ENCODE measurements at places on chromosomes 16 and 17.

- peaks cover 11% of the 10 kb centered on the region for H3K27me3 ChIP-seq
- H3K4me3 ChIP-seq: peak overlapping the region; percentile 18
- H3K27ac ChIP-seq: no peak overlapping the region
Measured at GRCh38 chr17:29565643-29566472, 979 bp downstream of the ABHD15 start.

- H3K4me1 ChIP-seq: no peaks in the 10 kb centered on the region
- no peaks in the 10 kb centered on the region for H3K27me3 ChIP-seq
- peak overlapping the region; percentile 96 for H3K27ac ChIP-seq
- peak overlapping the region; percentile 96 for H3K4me3 ChIP-seq
- peaks cover 2% of the 10 kb centered on the region for H3K36me3 ChIP-seq
- no peak for DNase-seq
Measured at GRCh38 chr17:36545077-36545464, 352 bp downstream of the GGNBP2 start.

DNA sequence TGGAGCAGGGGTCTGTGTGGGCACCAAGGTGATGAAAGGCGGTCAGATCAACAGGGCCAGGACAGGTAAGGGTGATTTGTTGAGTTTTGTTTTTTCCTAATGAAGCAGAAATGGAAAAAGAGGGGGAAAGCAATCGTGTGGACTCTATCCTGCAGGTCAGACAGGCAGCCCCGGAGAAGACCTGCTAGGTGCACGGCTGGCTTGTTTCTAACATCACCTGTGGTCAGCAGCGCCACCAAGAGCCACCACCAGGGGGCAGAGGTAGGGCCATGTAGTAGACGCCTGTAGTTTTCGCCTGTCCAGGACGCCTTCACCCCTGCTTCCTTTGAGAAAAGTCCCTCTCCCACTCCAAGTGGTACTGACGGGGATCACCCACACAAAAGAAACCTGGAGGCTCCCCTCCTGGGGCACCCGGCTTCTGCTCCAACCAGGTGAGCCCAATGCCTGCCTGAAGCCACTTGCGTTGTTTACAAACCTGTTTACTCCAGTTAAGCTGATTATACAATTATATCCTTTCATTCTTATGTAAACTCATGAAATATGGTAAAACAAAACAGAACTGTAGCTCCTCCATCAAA, 54.2 kb upstream of the SEC14L1 start:
- H3K36me3 ChIP-seq: peaks cover 5% of the 10 kb centered on the region
- H3K27me3 ChIP-seq: no peaks in the 10 kb centered on the region
- no peak overlapping the region for H3K27ac ChIP-seq
- no peak overlapping the region for H3K4me3 ChIP-seq
- H3K4me1 ChIP-seq: peaks cover 6% of the 10 kb centered on the region

- no peaks in the 10 kb centered on the region for H3K27me3 ChIP-seq
- H3K36me3 ChIP-seq: no peaks in the 10 kb centered on the region
- peak overlapping the region; percentile 37 for H3K27ac ChIP-seq
- H3K4me1 ChIP-seq: peaks cover 12% of the 10 kb centered on the region
- DNase-seq: peak; percentile 30
- no peak overlapping the region for H3K4me3 ChIP-seq
Measured at GRCh38 chr17:50882851-50883250, 16.7 kb upstream of the TOB1 start.

- peaks cover under 1% of the 10 kb centered on the region for H3K36me3 ChIP-seq
- H3K27ac ChIP-seq: no peak overlapping the region
- H3K4me1 ChIP-seq: peaks cover 26% of the 10 kb centered on the region
- no peak overlapping the region for H3K4me3 ChIP-seq
- no peaks in the 10 kb centered on the region for H3K27me3 ChIP-seq
Measured at GRCh38 chr16:89366561-89367537, 123.5 kb downstream of the ANKRD11 start.

- H3K4me1 ChIP-seq: peaks cover 18% of the 10 kb centered on the region
- no peak for DNase-seq
- no peaks in the 10 kb centered on the region for H3K27me3 ChIP-seq
- H3K36me3 ChIP-seq: peaks cover 10% of the 10 kb centered on the region
- H3K4me3 ChIP-seq: no peak overlapping the region
Measured at GRCh38 chr17:2707721-2708584, 3.6 kb downstream of the CLUH start.

GRCh38 chr16:19578378-19578971, 23.0 kb downstream of the VPS35L start:
- no peak for DNase-seq
- H3K4me3 ChIP-seq: no peak overlapping the region
- H3K27ac ChIP-seq: no peak overlapping the region
- H3K4me1 ChIP-seq: no peaks in the 10 kb centered on the region

DNA sequence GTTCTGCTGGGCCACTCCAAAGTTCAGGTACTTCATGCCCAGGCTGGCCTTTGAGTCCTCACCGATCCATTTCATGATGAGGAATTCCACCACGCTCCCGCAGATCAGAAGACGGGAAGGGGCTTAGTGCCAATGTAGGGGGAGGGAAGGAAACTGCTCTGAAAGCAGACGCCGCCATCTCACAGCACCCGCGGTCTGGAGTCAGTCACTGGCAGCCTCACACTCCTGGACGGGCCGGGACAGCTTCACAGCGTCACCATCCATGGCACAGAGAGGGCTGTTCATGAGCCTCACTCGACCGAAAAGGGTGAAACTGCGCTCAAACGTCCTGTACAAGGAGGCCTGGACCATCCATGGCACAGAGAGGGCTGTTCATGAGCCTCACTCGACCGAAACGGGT, 62.0 kb downstream of the RPH3AL start:
- H3K27me3 ChIP-seq: no peaks in the 10 kb centered on the region
- no peak overlapping the region for H3K27ac ChIP-seq
- DNase-seq: no peak
- H3K4me3 ChIP-seq: no peak overlapping the region
- H3K4me1 ChIP-seq: no peaks in the 10 kb centered on the region
- no peaks in the 10 kb centered on the region for H3K36me3 ChIP-seq

DNA sequence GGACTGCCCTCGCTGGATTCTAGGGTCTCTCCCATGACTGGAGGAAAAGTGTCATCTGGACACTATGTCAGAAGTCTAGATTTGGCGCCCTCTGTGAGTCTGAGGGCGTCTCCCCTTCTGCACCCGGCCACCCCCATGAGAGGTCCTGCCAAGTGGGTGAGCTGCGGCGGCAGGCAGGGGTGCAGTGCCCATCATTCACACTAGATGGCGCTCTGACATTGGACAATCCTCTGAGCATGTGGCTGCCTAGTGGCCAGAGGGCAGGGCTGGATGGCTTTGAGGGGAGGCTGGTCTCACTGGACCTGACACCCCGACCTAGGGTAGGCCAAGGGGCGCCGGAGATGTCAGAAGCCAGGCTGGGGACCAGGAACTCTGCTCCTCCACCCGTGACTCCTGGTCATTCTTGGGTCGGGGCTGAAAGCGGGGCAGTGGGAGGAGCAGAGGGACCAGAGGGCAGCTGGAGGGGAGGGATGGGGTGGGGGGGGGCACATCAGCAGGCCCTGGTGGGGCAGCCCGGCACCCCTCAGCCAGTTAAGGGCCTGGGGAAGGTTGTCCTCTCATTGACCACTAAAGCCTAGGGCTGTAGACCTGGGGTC, 28.0 kb downstream of the MRM1 start:
- H3K36me3 ChIP-seq: no peaks in the 10 kb centered on the region
- H3K4me3 ChIP-seq: no peak overlapping the region
- DNase-seq: peak; percentile 64
- peaks cover 8% of the 10 kb centered on the region for H3K27me3 ChIP-seq
- no peak overlapping the region for H3K27ac ChIP-seq

DNA sequence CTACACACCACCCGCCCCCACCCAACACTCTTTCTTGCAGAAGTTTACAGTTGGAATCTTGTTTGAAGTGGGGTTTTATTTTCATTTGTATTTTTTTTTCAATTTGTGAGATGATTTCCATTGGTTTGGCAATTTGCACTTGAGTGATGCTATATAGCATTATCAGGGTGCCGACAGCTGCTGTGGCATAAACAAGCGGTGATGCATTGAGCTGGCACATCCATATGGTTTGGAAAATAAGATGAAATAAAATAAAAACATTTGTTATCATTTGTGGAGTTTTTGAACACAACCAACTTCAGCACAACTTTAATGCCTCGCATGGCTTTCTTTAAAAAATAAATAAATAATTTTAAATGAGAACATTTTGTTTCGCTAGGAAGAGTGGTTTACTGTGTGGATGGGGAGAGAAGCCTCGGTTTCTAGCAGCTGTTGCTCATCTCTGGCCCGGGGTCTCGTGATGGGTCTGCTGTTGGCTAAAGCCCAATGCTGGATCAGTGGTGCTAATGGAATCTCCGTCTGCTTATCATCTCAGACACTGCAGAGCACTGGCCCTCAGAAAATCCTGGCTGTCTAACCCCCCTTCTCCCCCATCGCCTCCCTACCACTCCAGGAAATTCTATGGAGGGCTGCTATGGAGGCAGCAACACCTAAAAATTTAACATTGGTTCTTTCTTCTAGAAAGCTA, 192.3 kb upstream of the MAF start:
- no peaks in the 10 kb centered on the region for H3K36me3 ChIP-seq
- no peaks in the 10 kb centered on the region for H3K27me3 ChIP-seq
- DNase-seq: no peak
- no peak overlapping the region for H3K4me3 ChIP-seq
- H3K27ac ChIP-seq: no peak overlapping the region
- H3K4me1 ChIP-seq: peaks cover 4% of the 10 kb centered on the region

DNA sequence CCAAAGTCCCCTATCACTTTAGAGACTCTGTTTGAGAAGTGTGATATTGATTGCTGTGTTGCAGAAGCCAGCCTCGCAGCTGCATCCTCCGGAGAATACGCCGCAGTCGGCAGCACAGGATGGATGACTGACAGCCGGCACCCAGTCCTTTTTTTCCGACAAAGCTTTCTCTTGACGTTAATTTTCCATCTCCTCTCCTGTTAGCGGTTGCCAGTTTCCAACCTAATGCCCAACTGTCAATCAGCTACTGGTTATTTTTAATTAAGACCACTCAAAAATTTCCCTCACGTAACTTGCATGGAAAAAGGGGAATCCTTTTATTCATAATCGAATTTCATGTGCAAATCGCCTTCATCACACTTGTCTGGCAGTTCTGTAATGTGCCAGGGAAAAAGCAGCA, 953.9 kb downstream of the CDH11 start:
- no peaks in the 10 kb centered on the region for H3K27me3 ChIP-seq
- no peaks in the 10 kb centered on the region for H3K4me1 ChIP-seq
- no peak for DNase-seq
- no peak overlapping the region for H3K27ac ChIP-seq

- H3K36me3 ChIP-seq: no peaks in the 10 kb centered on the region
- no peaks in the 10 kb centered on the region for H3K4me1 ChIP-seq
- no peaks in the 10 kb centered on the region for H3K27me3 ChIP-seq
- DNase-seq: no peak
- H3K4me3 ChIP-seq: no peak overlapping the region
Measured at GRCh38 chr17:27157898-27158297, 136.0 kb upstream of the WSB1 start.

DNA sequence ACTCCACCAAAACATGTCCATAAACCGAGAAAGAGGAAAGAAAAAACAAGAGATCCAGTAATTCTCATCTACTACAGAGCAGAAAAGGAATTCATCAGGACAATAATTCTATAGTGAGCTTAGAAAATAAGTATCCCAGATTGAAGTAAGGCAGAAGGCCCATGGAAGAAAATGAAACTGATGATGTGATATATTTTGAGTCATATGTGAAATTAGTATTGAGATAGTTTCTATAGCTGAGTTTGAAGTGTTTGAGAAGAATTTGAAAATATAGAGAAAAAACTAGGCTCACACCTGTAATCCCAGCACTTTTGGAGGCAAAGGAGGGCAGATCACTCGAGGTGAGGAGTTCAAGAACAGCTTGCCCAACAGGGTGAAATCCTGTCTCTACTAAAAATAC, 19.7 kb downstream of the LUC7L3 start:
- DNase-seq: no peak
- H3K4me3 ChIP-seq: no peak overlapping the region
- no peak overlapping the region for H3K27ac ChIP-seq
- H3K27me3 ChIP-seq: no peaks in the 10 kb centered on the region

GRCh38 chr16:55116165-55116920, 185.7 kb downstream of the IRX5 start:
- H3K4me3 ChIP-seq: no peak overlapping the region
- no peak overlapping the region for H3K27ac ChIP-seq
- no peaks in the 10 kb centered on the region for H3K4me1 ChIP-seq
- DNase-seq: no peak
- H3K36me3 ChIP-seq: no peaks in the 10 kb centered on the region

DNA sequence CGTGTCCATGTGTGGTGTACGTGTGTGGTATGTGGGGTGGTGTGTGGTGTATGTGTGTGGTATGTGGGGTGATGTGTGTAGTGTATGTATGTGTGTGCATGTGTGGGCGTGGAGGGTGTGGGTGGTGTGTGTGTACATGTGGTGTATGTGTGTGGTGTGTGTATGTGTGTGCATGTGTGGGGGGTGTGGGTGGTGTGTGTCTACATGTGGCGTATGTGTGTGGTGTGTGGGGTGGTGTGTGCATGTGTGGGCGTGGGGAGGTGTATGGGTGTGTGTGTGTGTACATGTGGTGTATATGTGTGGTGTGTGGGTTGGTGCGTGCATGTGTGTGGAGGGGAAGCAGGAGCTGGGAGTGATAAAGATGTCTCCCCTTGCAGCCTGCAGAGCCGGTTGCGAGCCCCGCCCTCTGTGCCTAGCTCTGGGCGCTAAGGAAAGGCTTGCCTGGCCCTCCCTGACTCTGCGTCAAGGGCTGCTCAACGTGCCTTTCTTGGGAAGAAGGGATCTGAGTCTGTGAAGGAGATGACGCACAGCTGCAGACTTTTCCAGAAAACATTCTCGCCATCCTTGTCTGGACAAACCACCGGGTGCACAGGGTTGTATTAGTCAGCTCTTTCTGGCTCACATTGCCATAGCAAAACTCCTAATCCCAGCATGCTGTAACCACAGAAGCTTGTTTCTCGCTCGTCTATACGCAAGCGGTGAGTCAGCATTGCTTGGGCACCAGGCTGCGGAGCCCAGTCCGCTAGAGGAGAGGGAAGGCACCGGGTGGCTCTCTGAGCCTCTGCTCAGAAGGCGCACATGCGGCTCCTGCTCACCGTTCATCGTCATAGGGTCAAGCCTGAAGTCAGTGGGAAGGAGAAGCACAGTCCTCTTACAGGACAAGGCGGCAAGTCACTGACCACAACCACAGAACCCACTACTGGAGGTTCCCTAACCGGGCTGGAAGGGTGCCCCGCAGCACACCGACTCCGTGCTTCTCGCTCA, 2.0 kb upstream of the CD300H start:
- H3K36me3 ChIP-seq: no peaks in the 10 kb centered on the region
- no peaks in the 10 kb centered on the region for H3K4me1 ChIP-seq
- peak overlapping the region; percentile 60 for H3K4me3 ChIP-seq
- DNase-seq: peak; percentile 74
- H3K27ac ChIP-seq: no peak overlapping the region

- no peaks in the 10 kb centered on the region for H3K27me3 ChIP-seq
- DNase-seq: no peak
- H3K4me1 ChIP-seq: no peaks in the 10 kb centered on the region
Measured at GRCh38 chr17:4134721-4135120, 8.1 kb downstream of the ZZEF1 start.

GRCh38 chr17:47095268-47095667, 93.8 kb downstream of the CDC27 start:
- H3K27me3 ChIP-seq: no peaks in the 10 kb centered on the region
- DNase-seq: no peak
- H3K36me3 ChIP-seq: no peaks in the 10 kb centered on the region
- H3K4me3 ChIP-seq: no peak overlapping the region
- H3K4me1 ChIP-seq: no peaks in the 10 kb centered on the region
- no peak overlapping the region for H3K27ac ChIP-seq
